Stimulated activated CD4-positive, alpha-beta T cell treated with anti-CD3 and anti-CD28 coated beads, Interleukin-15, amount 100 ng/mL, for 24 hours (primary cell): ENCODE measurements at places on chromosomes 1 and 21.

- no peak for DNase-seq
These were observed 1.2 kb upstream of the OPTC start for GRCh38 chr1:203492748-203493130.

DNA sequence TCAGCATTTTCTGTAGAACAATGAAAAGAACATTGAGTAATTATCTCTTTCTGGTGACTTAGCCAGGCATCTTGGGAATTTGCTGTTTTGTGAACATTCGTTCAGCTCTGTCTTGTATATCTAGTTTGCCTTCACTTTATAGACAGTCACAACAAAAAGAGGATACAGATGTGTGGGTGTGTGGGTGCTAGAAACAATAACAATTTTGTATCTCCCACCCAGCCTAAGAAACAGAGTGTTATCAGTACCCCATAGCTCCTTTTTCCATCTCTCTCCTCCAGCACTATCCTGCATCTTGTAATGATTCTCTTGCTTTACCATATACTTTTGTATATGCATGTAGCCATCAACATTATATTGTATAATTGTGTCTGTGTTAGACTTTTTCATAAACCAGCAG lies 33.0 kb downstream of the AK4 start:
- DNase-seq = no peak

DNA sequence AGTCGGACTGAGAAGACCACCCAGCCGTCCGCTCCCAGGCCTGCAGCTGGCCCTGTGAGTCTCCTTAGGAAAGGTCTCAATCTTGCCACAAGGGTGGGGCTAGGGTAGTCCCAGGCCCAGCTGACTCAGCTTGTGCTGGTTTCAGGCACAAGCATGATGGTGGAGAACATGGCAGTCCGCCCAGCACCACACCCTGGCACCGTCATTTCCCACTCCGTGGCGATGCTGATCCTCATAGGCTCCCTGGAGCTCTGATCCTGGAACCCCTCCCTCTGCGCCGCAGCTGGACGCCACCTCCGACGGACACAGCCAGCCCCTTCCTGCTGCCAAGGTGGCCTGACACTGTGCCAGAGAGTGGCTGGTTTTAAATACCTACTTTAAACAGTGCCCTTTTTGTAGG lies 10.7 kb downstream of the TMEM81 start:
- DNase-seq = no peak

- DNase-seq = no peak
These were observed 136.4 kb downstream of the AKT3 start for GRCh38 chr1:243713470-243714186.

GRCh38 chr1:68907491-68907890 lies 410.6 kb upstream of the DEPDC1 start:
- no peak for DNase-seq

- DNase-seq = no peak
These were observed 18.4 kb upstream of the SPATC1L start for GRCh38 chr21:46202592-46203202.

- DNase-seq = no peak
These were observed 93.9 kb downstream of the GLIS1 start for GRCh38 chr1:53644909-53645689.

GRCh38 chr1:201320168-201320788 lies 37.0 kb downstream of the PKP1 start:
- DNase-seq = no peak
